ENCODE measurements at places on chromosomes 5 and 9.

DNA sequence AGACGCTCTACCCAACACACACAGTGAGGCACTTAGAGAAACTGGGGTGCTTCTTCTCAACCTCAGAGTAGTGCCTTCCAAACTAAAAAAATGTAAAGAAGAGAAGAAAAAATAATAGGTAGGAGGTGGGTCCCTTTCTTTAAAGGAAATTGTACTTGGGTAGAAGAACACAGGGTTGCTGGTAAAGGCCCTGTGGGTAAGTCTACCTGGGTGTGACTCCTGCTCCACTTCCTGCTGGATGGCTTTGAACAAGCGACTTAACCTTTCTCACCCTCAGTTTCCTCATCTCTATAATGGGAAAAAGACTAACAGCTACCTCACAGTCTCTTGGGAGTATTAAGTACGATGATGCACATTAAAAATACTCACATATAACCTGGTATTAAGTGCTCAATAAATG is 32.1 kb upstream of the GLRA1 start:
- no peak for DNase-seq

- DNase-seq = no peak
Measured at GRCh38 chr5:139178935-139179334, 19.2 kb downstream of the SIL1 start.

GRCh38 chr5:489689-490080 is 34.6 kb downstream of the SLC9A3 start:
- no peak for DNase-seq

- DNase-seq = no peak
Measured at GRCh38 chr5:164346785-164347630, 841.6 kb downstream of the MAT2B start.

GRCh38 chr9:116683535-116683934 is 3.6 kb upstream of the TRIM32 start:
- DNase-seq = no peak

- no peak for DNase-seq
Measured at GRCh38 chr5:126508251-126508961, 85.2 kb downstream of the GRAMD2B start.

DNA sequence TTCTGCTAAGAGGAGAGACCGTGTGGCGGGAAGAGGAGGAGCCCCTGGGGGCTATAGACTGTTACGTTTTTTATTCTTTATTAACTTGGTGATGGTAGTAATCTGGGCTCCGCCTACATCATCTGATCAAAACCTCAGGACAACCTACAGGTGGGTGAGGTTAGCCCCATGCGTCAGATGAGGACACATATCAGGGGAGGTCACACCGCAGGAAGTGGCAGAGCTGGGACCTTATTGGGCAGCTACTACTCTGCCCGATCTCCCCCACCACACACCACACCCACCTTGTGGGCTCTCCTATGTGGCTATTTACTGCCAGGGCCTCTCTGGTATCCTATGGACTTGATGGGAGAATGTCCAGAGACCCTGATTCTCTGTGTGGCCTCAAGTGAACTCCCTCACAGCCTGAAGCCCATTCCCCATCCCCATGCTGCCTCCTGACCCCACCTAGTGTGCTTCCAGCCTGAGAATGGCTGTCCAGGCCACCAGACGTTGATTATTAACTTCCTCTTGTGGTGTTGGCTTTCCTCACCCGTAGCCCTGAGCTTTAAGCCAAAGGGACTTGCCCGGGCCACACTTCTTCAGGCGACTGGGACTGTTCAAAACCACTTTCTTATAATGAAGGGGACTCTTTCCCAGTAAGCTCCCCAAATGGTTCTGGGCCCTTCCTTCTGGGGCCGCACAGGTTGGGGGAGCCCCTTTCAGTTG is 8.2 kb downstream of the UNC5A start:
- no peak for DNase-seq

DNA sequence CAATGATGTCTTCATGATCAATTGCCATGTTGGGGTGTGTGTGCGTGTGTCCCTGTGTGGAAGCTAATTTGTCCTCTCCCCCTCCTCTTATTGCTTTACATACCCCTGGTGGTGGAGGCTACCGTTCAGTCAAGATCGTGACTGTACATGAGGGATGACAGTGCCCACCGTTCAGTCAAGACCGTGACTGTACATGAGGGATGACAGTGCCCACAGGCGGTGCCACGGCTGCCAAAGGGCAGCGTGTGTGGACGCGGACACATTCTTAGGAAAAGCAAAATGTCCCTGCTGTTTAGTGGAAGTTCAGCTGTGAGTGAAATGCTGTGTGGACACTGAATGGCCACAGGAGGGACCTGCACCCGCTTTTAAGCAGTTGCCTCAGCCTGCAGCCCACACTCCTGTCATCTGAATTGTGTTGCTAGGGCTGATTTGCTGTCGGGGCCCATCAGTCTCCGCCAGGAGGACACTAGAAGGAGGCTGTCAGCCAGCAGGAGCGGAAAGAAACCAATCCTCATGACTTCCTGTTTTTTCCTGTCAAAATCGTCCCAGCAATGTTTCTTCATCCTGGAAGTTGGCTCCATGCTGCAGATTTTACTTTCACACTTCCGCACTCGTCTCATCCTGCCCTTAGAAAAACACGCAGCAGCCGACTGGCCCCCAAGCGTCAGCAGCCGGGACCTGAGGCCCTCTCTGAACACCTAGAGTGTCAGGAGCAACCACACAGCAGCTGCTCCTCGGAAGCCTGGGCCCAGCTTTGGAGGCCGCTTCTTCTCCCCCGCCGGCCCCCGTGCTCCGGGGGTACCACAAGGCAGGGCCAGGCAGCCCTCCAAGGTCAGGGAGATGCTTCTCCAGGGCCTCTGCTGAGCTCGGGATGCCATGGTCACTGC is 9.1 kb downstream of the OR2V1 start:
- no peak for DNase-seq

DNA sequence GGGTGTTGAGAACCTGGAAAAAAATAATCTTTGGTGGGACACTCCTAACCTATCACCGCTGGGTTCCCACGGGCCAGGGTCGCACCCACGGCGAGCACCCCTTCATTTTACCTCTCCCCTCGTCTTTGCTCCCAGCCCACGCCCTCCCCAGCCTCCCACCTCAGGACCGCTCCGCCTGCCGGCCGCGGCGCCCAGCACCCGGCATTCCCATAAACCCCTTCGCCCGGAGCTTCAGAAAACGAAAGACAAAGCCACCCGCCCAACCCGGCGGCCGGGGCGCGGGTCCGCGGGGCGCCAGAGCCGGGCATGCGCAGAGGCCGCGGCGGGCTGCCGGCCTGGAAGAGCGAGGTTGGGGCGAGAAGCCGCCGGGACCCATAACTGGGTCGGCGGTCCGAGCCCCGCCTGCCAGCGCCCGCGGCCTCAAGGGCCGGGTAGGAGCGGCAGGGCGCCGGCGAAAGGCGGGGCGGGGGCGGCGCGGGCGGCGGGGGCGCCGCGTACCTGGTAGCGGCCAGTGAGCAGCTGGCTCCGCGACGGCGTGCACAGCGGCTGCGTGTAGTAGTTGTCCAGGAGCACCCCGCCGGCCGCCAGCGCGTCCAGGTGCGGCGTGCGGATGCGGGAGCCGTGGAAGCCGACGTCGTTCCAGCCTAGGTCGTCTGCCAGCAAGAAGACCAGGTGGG is 533 bp downstream of the ARSB start:
- DNase-seq = peak; percentile 49

DNA sequence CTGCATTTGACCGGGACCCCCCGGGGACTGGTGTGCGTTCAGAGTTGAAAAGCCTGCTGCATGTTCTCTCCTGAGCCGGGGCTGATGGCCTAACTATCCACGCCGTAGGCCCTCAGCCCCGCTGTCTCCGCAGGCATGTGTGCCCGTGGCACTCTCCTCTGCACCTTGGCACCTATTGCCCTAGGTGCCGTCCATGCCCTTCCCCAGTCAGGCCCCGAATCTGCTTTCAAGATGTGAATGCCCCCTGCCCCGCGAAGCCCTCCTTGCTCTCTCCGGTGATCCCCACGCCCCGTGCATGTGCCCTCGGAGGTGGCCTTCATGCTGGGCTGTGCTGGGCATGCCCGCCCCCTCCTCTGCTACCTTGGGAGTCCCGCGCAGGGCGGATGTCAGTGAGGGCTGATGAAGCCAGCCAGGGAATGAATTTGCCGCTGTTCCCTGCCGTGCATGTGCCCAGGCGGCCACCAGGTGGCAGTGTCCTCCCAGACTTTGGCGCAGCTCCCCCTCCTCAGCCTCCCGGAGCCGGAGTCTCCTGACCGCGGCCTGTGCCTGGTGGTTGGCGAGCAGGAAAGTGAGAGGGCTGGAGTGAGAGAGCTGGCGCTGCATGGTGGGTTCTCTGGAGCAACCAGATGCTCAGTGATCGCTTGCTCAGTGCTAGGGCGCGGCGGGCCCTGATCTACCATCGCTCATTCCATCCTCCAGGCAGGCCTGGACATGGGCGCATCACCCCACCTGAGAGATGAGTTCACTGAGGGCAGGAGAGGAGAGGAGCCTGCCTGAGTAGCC is 112.9 kb upstream of the LMX1B start:
- DNase-seq = peak; percentile 46

- no peak for DNase-seq
Measured at GRCh38 chr9:84062538-84062937, 81.9 kb downstream of the RMI1 start.

GRCh38 chr9:136697146-136697820 is 10.0 kb upstream of the AGPAT2 start:
- no peak for DNase-seq

DNA sequence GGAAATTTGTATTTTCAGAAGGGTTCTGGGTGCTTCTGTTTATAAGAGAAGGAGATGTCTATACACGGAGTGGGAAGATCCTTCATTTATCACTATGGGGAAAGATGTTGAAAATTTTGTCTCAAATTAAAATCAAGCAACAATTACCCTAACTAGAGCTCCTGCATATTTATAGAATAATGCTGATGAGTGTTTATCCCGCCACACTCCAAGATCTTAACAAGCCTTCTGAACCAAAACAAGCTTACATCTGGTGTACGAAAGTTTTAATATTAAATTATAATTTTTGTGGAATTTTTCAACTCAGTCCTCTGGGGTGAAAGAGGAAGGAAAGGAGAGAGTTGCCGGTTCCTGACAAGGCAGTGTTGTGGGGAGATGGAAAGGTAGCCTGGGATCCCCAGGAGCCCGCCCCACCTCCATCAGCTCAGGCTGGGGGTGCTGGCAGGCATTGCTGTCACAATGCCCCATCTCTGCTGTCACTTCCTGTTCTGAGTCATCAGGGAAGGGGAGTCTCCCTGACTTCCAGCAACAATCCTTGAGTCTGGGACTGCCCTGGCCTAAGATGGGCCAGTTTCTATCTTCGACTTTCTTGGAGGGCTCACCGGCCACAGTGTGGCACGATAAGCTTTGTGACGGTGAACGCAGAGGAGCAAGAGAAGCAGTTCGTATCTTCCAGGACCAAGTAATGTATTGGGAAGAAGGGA is 64.5 kb downstream of the ERAP1 start:
- no peak for DNase-seq

DNA sequence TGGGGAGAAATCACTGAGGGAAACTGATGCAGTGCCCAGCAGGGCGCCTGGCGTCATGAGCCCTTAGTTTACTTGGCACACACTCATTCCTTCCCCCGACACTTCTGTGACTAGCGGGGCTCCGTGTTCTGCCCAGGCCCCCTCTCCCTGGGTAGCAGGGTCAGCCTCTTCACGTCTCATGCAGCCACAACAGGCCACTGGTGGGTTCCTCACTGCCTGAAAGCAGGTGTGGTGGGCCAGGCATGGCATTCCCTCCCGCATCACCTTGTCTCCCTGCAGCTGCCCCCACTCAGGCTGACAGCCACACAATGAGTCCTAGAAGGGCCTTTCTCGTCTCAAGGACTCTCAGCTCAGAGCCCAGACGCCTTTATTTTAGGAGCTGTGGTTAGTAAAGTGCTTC is 51.1 kb upstream of the CPLX2 start:
- DNase-seq = no peak

- DNase-seq = no peak
Measured at GRCh38 chr5:180787711-180788431, 14.7 kb downstream of the MGAT1 start.

DNA sequence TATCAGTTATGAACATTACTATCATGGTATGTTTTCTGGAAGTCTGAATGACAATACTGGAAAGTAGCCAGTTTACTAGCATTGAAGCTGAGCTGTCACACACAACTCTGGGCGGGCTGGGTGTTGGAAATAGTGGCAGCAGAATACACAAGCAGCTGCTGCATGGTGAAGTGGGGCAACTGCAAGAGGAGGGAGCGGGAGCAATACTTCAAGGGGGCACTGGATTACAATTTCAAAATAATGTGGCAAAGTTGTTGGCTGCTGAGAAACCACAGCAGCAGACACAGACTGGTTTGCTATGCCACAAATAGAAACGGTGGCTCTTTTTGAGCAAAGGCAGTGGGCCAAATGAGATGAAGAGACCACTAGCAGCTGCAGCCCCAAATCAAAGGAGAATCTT is 350.2 kb downstream of the KIAA0825 start:
- no peak for DNase-seq

DNA sequence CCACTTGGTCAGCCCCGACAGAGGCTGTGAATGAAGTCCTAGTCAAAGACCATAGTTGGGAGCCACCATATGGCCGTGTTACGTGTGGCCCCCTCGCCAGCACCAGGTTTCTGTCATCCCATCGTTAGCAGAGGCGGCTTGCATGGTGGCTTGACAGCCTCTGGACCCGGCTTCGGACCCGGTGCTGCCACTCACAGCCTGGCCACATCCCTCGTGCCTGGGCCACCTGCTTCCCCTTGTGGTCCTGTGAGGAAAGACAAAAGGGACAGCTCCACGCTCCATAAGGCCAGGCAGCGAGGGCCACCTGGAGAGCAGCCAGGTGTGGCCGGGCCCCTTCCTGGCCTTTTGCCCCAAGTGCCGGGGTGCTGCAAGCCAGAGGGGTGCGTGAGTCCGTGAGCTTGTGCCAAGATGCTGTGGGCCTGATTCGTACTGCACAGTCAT is 6.2 kb downstream of the NKD2 start:
- no peak for DNase-seq

DNA sequence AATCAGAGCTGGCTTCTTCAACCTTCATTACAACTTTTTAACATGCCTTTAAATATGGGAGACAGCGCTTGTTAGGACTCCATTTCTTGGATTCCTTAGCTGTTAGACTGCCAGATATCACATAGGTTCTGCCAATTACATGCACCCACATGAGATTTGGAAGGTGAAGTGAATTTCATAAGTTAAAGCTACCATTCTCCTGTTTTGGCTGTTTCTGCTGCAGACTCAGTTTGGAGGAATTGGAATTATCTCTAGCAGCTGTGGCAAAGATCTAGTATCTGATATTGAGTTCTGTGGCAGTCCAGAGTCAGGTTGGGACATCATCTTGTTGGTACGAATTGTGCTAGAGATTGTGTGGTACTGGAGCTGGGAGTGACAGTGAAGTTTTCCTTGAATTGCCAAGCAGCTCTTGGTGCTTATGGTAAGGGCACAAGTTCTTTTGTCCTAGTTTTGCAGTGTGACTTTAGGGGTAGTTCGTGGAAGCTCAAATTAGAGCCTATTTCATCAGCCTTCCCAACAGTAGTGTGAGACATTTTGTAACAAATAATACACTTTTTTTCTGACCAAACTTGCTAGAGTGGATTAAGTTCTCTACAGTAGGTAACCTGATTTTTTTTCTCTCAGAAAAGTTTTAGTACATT is 9.1 kb upstream of the PJA2 start:
- no peak for DNase-seq

GRCh38 chr9:37640246-37640645 is 10.5 kb upstream of the FRMPD1 start:
- DNase-seq = no peak

All from stimulated activated CD8-positive, alpha-beta memory T cell treated with anti-CD3 and anti-CD28 coated beads, Interleukin-7, amount 100 ng/mL, for 1 hour (primary cell).